ENCODE measurements at places on chromosomes 2 and 18. TPM values are rescaled to one million over a fixed set of nuclear protein-coding genes. Genes with fewer than 3 reads are reported as not detected.

- no peak for DNase-seq
Observed at GRCh38 chr2:176985871-176986270, 226.7 kb upstream of the HNRNPA3 start.

- no peak for DNase-seq
Observed at GRCh38 chr2:80259292-80259691, 45.3 kb downstream of the LRRTM1 start.

DNA sequence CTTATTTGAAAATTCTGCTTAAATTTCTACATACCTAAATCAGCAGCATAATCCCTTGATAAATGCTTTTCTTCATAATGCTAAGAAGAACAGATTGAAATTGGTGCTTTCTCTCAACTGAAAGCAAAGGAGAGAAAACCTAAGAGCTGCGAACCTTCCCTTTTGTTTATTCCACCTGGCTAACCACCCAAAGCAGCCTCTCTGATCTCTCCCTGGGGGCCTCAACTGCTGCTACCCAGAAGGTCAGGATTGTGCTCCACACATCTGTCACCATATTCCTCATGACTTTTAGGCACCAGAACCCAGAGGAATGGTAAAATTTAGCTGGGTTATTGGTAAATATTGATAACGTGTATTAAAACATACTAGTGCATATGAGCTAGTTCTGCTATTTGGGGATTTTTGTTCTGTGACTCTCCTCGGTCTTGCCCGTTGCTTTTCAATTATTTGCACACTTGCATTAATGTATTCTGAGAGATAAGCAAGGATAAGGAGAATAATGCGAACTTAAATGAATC lies 334.1 kb downstream of the RIT2 start:
- DNase-seq = no peak

GAREM1 gene
- total RNA-seq = 2.0 TPM

WDR12 gene
- total RNA-seq = 17.8 TPM

DNA sequence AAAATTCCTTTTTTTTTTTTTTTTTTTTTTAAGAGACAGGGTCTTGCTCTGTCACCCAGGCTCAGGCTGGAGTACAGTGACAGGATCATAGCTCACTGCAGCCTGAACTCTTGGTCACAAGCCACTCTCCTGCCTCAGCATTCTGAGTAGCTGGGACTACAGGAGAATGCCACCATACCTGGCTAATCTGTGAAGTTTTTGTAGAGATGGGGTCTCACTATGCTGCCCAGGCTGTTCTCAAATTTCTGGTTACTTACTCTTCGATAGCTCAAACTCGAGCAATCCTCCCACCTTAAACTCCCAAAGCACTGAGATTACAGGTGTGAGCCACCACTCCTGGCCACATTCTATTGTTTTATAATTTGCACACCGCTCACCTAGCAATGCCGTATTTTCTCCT lies 27.0 kb downstream of the RNF149 start:
- no peak for DNase-seq

- DNase-seq = no peak
Observed at GRCh38 chr2:213475433-213475832, 191.2 kb downstream of the SPAG16 start.

GRCh38 chr2:164061129-164061746 lies 325.4 kb upstream of the FIGN start:
- DNase-seq = no peak

GRCh38 chr2:181444654-181445053 lies 12.5 kb upstream of the ITGA4 start:
- no peak for DNase-seq

DNA sequence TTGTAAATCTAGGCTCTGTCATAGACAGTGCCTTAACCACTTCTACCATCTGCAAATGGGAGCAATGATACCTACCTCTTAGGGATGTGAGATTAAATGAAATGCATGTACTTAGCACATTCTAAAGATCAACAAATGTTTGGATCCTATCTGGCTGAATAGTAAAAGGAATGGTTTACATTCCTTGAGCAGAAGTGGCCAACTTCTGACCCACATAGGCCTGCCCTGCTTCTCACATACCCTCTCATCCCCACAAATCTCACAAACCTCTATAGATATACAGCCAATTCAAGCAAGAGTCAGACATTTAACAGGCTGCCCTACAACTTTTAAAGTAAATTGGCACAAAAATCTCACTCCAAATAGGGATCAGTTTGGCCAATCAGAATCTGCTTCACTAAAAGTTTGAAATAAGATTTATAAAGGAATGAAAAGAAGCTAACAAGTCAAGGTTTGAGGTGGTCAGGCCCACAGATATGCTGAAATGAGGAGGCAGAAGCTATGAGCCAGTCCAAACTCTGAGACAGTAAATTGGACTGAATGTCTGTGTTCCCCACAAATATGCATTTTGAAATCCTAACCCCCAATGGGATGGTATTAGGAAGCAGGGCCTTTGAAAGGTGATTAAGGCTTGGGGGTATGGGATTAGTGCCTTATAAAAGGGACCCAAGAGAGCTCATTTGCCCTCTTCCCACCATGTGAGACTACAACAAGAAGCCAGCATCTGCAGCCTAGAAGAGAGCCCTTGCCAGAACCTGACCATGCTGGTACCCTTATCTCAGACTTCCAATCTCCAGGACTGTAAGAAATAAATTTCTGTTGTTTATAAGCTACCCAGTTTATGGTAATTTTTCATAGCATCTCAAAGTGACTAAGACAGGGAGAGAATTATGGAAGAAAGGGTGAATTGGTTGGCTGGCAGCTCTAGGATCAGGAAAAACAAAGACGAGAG lies 227.8 kb upstream of the RBMS1 start:
- no peak for DNase-seq

ITSN2 gene
- total RNA-seq = 15.1 TPM

- DNase-seq = peak; percentile 98
Observed at GRCh38 chr2:53129851-53130250, 637.8 kb upstream of the CHAC2 start.

DNA sequence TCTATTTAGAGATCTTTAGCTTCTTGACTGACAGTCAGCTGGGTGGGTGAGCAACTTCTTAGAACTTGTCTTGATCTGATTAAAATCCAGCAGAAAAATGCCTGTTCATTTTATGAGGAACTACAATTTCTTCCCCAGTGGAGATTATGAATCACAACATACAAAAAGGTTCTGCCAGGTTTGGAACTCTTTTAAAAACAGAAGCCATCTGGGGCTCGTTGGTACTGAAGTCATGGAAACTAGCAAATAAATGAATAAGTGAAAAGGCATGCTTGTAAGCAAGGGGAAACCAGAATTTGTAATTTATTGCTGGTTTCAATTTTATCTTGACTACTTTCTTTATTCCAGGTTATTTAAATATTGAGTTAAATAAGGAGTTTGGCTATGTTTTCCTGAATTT lies 767.4 kb downstream of the MBD2 start:
- DNase-seq = no peak

DNA sequence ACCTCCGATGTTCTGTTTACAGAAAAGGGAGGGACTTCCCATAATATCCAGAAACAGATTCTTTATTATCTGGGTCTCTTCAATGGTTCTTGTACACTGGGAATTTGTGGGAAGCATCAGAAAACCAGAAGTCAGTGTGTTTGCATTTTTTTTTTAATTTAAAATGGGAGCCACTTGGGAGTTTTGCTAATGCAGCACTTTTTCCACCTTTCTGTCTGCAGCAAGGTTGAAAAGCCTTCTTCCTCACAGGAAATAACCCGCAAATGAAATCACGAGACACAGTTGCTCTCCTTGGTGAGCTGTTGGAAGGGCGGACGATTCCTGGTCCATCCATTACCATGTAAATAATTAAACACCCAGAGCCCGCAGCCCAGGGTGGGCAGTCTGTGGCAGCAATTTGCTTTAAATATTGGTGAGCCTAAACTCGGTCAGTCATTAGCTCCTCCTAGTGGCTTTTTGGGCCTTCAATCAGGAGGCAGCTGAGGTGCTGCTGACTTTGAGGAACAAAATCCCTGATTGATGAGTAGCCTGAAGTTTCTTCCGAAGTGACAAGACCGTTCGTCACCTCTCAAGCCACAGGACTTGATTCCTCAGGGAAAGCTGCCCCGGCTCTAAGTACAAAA lies 471.5 kb downstream of the EPHA4 start:
- peak; percentile 15 for DNase-seq

DNA sequence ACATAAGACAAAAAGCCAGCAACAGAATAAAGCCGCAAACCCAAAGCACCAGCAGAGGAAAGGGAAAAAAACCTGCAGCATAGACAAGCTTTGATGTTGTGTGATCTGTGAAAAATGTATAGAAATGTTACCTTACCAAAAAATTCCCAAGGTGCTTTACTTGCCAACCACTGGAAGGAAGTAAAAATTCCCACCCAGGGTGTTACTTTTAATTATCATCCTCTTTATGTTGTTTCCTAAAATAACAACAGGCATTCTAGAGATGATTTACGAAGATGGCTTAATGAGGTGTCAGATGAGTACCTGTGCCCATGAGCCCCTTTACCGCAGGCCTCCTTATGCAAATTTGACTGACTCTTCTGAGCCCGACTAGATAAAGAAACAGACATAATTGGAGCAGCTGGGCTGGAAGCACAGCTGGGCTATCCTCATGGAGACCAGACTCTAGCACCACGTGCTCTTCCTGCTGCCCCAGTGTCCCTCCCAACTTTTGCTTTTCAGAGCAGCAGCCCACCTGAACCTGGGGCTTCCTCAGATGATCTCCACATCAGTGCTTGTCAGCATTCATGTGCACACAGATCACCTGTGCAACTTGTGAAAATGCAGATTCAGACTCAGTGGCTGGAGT lies 41.5 kb downstream of the SRSF7 start:
- no peak for DNase-seq

DNA sequence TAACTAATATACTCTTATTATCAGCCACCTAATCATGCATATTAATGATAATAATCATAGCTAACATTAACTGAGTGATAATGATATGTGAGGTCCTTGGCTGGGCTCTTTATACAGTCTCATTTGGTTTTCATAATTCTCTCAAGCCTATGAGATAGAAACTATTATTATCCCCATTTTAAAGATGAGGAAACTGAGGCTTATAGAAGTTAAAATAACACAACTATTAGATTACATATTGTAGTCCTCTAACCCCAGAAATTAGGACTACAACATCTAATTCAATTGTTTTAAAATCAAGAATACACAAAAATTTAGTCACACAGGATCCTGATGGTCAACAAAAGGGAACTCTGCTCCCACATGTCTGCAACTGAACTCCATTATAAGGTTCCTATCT lies 83.6 kb upstream of the ITGB6 start:
- no peak for DNase-seq

TMEM17 gene
- total RNA-seq = 3.5 TPM

SCG2 gene
- total RNA-seq = 0.06 TPM

DNA sequence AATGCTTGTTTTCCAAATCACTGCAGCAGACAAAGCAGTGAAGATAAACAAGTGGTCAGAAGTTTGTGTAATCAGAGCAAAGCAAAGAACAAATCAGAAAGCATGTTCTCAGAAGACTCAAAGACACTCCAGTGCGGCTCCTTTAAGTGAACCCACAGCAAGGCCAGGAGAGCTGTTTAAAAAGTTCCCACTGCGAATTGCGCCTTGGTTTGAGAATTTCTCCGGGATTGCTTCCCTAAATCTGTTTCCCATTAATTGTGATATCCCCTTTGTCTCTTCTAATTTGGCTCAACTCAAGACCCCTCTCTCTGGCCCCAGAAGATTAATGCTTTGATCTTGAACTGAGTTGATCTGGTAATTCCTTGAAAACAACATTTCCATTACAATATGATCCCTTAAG lies 122.4 kb upstream of the BCL2L11 start:
- DNase-seq = no peak

- no peak for DNase-seq
Observed at GRCh38 chr2:100241236-100241635, 81.1 kb downstream of the LONRF2 start.

GRCh38 chr18:48801728-48802542 lies 148.8 kb downstream of the SMAD7 start:
- no peak for DNase-seq

GRCh38 chr2:59720296-59720866 lies 833.1 kb downstream of the BCL11A start:
- DNase-seq = no peak

GKN1 gene
- not detected for total RNA-seq

CHN1 gene
- 22.5 TPM for total RNA-seq

OSR1 gene
- total RNA-seq = not detected

DNA sequence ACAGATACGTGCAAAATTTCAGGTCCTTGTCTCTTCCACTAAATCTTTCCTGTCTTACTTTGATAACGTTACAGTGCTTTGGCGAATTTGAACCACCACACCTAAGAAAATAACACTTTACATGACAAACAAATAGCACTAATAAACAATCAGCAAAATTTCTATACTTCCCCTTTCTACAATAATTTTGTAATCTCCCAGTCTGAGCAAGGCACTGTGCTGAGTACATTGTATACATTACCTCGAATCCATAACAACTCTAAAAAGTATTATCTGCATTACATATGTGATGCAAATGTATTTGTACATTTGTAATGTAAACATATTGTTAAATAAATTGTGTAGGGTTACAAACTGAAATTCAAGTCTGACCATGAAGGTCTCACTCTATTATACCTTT lies 49.9 kb downstream of the RTN4 start:
- no peak for DNase-seq

ESPNL gene
- 0.14 TPM for total RNA-seq

DNA sequence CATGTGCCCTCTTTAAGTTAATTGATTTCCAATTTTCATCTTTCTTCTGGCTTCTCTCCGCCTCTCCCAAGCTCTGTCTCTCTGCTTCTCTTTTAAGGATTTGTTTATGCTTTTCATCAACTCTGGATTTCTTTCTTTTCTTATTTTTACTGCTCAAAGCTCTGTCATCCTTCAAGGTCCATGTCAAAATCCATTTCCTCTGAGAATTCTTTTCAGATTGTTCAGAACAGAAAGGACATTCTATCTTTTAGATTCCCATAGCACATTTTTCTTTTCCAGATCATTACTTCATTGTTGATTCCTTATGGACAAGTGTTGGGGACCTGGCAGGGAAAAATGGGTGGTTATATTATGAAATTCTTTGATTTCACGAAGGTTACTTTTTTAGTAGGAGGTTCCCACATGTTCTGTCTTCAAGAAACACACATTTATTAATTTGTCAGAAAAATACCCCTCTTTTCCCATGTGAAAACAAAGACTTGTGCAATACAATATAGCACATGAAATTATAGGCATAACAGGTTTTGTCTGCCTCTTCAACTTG lies 12.3 kb downstream of the PMAIP1 start:
- DNase-seq = no peak

NEMP2 gene
- total RNA-seq = 5.1 TPM

- no peak for DNase-seq
Observed at GRCh38 chr2:58796239-58796910, 555.2 kb upstream of the FANCL start.

ZNF24 gene
- total RNA-seq = 24.0 TPM

OSBPL6 gene
- total RNA-seq = 3.1 TPM

GRCh38 chr2:144454466-144455287 lies 65.2 kb downstream of the ZEB2 start:
- no peak for DNase-seq
